Subcutaneous adipose tissue (tissue), 4 donors: ENCODE measurements at places on chromosomes 7 and 10. TPM values are rescaled to one million over a fixed set of nuclear protein-coding genes. Genes with fewer than 3 reads are reported as not detected.

The EBF3 gene
- total RNA-seq, result 29.1 TPM

The RAB19 gene
- not detected for total RNA-seq

The ADAM8 gene
- total RNA-seq, result 0.65 TPM

The FEZF1 gene
- total RNA-seq, result not detected

The PON1 gene
- not detected for total RNA-seq

The HGF gene
- 2.1 TPM for total RNA-seq

The ACTL6B gene
- total RNA-seq, result not detected

The VPS37D gene
- 2.6 TPM for total RNA-seq

The PNLIPRP1 gene
- total RNA-seq, result not detected

The ZCCHC24 gene
- total RNA-seq, result 51.2 TPM

The NME8 gene
- not detected for total RNA-seq

The PON3 gene
- total RNA-seq, result 2.5 TPM

The LLCFC1 gene
- total RNA-seq, result not detected

The VAX1 gene
- not detected for total RNA-seq
